ENCODE measurements at places on chromosomes 7 and 10.

GRCh38 chr7:133742709-133743538 is 384.2 kb upstream of the LRGUK start:
- DNase-seq: no peak

GRCh38 chr7:155983176-155983815 is 171.0 kb upstream of the SHH start:
- DNase-seq: no peak

DNA sequence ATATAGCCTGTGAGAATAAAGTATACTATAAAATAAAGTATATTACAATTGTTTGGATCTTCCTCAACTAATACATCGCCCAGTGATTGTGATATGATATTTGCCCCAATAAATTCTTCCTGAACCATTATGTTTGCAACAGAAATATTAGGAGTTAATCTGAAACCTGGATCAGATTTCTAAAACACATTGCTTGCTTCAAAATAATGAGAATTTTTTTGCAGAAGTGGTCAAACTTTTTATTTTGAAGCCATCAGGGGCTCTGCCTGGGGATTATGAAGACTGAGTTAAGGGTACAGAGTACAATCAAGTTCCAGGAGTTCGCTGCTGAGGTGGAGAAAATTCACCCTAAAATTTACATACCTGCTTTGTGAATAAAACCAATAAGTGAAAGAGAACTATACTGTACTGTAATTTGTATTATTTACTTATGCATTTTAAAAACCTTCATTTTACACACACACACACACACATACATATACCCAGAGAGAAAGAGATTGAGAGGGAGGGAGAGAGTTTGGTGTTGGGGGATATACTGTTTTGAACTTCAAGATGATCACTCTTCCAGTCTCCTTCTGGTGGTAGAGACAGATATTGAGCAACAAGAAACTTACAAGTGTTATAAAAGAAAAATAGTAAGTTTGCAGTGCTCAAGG is 91.9 kb downstream of the CPED1 start:
- no peak for DNase-seq

DNA sequence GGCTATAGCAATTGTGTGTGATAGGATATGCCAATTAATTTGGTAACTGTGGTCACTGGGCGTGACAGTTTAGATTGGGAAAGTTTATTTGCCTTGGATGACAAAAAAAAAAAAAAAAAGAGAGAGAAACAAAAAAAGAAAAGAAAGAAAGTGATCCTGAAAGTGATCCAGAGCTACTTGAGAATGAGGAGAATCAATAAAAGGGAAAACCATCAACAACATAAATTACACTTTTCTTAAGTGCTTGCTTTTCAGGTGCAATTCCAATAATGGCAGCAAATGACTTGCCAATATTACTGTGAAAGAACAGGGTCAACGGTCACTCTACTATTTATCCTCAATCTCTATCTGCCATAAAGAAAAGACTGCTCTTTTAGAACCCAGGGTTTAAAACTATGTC is 191.8 kb upstream of the SEMA3C start:
- DNase-seq: no peak

DNA sequence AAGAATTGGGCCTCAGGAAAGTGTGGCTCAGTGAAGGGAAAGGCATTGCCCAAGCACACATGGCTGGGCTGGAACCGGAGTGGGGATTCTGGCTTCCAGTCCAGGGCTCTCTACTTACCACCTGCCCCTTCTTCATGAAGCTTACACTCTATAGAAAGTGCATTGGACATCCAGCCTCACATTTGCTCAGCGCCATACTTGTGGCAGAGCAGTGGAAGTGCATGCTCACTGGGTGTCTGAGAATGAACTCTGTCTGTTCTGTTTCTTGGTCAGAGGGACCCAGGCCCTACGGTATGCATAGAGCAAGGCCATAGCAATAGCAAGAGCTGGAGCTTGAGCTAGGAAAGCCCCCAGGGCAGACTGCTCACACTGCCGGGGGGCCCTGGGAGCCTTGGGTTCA is 1253.5 kb downstream of the TYW1 start:
- no peak for DNase-seq

- no peak for DNase-seq
Measured at GRCh38 chr7:6299774-6300173, 27.4 kb upstream of the CYTH3 start.

DNA sequence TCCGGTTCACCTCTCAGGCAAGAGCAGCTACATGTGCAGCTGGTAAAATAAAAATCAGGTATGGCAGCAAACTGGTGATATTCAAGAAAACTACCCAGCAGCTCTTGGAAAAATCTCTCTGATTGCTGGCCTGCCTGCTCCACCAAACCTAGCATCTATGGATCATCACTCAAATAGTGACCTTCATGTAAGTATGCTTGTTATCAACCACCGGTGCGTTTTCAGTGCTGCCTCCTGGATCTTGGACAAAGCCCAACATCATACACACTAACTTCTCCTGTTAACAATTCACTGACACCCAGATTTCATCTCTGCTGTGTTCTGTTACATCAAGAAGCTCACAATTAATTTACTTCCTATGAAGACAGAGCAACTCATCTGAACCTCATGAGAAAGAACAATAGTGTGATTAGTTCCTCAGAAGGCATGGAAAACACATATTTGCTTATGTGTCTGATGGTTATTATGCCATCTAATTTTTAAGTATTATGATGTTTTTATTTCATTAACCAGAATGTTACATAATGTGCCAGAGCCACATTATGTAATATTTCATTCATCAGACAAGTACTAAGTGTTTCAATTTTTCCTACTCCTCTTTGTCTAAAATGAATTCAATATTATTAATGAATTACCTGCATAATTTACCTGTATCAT is 8.8 kb downstream of the CDK6 start:
- DNase-seq: no peak

DNA sequence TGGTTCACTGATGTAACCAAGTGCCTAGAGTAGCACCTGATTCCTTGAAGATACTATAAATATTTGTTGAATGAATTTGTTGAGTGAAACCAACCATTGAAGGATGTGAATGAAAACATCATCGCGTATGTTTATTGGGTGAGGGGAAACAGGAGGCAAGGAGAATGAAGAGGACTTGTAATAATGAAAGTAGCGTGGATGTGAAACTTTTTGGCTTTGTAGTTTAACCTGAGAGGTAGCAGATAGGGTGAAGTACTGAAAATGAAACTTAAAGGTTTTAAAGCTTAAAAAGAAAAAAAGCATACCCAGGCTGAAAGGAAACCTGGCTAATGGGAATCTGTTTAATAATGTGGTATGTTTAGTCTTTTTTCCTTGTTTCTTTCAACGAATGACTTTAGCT is 5.2 kb downstream of the CCNY start:
- DNase-seq: no peak

DNA sequence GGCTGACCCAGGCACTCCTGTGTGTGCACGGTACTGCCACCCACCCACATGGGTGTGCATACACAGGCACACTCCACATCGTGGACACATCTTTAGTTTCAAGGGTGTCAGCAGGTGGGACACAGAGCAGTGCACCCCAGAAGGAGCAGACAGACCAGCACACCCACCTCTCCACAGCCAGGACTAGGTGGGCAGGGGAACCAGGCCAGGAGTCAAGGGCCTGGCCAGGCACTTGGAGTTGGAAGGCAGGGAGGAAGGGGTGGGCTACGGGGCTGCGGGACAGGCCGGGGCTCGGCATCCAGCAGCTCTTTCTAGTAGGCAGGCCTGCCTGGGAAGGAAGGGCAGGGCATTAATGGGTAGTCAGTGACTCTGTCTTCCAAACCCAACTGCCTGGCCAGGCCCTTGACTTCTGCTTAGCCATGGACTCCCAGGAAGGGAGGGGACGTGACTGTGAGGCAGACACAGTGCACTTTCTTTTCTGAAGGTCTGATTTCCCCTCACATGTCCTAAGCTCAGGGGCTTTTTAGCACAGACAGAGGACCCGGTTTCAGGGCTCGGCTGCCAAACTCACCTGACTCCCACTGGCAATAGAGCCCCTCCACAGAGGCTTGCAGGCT is 14.6 kb downstream of the RASGEF1A start:
- peak; percentile 2 for DNase-seq

DNA sequence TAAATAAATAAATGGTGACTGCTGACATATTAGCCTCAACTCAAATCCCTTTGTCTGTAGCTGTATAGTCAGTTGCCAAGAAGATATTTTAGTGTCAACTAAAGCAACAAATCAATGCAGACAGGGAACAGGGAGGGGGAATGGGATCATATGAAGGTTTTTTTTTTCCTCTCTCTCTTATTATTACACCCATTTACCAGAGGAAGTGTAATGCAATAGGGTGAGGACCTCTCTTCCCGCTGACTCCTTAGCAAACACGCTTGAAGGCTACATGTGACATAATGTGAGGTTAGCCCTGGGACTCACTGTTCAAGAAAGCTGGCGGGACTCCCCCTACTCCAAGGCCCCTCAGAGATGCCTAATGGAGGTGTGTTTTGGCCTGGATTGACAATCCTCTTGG is 88.2 kb downstream of the CHRM2 start:
- DNase-seq: no peak

DNA sequence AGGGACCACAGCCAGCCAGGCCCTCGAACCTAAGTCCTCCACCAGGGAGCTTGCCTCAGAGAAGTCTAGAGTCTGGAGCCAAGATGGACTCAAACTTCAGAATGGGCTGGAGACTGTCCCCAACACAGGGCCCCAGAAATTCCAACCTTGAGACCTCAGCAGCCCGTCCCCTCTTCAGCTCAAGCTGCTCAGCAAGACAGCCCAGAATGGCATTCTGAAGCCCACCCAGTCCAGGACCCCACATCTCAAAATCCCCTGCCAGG is 15.9 kb downstream of the KCNH2 start:
- DNase-seq: no peak

DNA sequence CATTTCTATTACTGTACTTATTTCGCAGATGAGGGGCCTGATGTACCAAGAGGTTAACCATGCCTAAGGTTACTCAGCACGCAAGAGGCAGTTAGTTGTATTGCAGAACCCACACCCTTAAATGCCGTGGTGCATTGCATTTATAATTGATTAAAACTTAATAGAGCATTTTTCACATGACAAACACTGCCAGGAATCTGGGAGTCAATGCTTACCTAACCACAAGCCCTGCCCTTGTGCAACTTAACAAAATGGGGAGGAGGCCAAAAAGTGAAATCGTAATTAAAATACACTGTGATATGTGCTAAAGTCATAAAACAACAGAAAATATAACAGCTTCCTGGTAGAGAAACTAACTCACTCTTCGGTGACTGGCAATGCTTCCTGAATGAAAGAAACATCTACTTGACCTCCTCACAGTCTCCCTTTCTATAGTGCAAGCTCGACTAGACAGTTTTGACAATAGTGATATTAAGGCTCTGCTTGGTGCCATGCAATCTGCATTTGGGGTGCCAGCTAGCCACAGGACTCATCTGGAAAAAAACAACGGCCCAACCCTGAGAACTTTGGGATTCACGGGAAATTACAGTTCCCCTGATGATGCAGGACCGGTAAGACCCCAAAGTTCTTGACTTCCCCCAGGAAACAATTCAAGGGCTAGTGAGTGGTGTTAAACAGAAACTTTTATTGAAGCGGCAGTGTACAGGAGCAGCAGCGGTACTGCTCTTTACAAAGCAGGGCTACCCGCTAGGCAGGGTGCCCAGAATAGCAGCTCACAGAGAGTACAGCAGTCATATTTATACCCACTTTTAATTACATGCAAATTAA is 612.4 kb downstream of the TNS3 start:
- DNase-seq: no peak

Measured in stimulated activated CD4-positive, alpha-beta T cell treated with anti-CD3 and anti-CD28 coated beads, Interleukin-4, amount 100 ng/mL, for 24 hours (primary cell).